ENCODE measurements at places on chromosomes 6 and 20. TPM values are rescaled to one million over a fixed set of nuclear protein-coding genes. Genes with fewer than 3 reads are reported as not detected.

DNA sequence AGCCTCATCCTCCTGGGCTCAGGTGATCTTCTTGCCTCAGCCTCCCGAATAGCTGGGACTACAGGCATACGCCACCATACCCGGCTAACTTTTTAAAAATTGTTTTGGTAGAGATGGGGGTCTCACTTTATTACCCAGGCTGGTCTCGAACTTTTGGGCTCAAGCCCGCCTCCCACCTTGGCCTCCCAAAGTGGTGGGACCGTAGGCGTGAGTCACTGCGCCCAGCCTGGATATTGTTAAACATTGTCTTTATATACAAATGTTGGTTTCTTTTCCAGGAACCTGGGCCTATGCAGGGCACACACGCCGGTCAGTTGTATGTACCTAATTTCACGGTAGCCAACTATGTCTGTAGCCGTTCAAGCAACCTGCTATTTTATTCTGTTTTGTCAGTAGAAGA lies 60.1 kb downstream of the SYNJ2 start:
- no peak for DNase-seq

Gene HSPA1L
- 3.7 TPM for polyA plus RNA-seq

Gene GTPBP2
- polyA plus RNA-seq: 38.8 TPM

Gene ADGB
- not detected for polyA plus RNA-seq

Gene MAPK13
- 6.8 TPM for polyA plus RNA-seq

Gene HLA-DMA
- 9.5 TPM for polyA plus RNA-seq

- DNase-seq: no peak
These were observed 508.1 kb downstream of the EPHA7 start for GRCh38 chr6:92911301-92911700.

DNA sequence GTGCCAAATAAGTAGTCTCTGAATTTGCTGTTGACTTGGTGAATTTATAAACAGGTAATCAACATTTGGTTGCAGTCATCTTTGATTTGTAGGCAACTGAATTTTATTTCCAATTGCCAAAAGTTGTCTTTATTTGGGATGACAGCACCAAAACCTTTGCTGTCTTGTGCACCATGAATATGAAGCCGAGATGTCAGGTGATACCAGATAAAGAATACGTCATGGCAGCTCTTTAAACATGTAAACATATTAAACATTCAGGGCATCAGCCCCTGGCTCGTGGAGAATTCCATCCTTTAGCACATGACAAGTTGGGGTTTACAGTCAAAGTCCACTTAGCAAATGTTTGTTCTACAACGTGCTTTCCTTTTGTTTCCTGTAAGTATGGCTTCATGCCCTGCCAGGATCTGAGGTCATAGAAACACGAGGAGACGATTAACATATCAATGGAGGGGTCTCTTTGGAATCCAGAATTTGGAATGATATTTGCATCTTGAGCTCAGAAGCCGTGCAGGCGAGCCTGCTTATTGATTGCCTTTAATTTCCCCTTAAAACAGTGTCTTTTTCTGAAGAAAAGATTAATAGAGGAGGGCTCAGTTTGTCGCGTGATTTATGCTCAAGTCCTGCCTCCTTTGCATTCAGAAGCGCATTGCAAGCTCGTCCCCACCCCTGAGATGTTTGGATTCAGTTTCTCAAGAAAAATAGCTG lies 170.2 kb upstream of the ZNF217 start:
- peak; percentile 43 for DNase-seq

Gene IP6K3
- 38.8 TPM for polyA plus RNA-seq

GRCh38 chr6:153001767-153002612 lies 519 bp downstream of the MTRF1L start:
- peak; percentile 23 for DNase-seq
